ENCODE measurements at places on chromosomes 7 and 10.

DNA sequence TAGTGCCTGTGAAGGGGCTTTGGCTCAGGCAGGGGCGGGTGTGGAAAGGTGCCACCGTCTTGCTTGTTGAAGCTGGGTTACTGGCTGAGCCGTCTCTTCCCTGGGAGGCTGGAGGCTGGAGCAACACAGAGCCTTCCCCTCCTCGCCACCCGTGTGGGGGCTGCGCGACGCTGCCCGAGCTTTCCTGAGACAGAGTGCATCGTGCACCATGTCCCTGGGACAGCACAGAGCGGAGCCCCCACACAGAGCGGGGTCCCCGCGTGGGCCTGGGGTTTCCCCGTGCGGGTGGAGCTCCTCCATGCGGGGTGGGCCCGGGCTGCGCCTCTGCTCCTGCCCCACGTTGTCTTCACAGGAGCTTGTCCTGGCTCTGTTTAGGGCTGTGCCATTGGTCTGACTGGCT is 69.9 kb downstream of the INPP5A start:
- DNase-seq = no peak

DNA sequence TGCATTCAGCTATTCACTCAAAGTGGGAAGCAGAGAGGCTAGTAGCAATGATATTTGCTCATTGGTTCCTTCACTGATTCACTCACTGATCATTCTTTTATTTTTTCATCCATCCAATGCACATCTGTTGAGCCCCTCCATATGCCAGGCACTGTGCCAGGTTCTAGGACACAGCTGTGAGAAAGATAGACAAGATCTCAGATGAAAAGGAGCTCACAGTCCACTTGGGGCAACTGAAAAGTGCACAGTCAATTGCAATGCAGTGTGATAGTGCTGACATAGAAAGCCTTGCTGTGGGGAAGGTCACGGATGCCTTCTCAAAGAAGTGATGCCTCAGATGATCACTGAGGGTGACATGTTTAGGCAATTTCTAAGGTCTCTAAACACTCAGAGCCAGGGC is 262.3 kb downstream of the PTEN start:
- no peak for DNase-seq

DNA sequence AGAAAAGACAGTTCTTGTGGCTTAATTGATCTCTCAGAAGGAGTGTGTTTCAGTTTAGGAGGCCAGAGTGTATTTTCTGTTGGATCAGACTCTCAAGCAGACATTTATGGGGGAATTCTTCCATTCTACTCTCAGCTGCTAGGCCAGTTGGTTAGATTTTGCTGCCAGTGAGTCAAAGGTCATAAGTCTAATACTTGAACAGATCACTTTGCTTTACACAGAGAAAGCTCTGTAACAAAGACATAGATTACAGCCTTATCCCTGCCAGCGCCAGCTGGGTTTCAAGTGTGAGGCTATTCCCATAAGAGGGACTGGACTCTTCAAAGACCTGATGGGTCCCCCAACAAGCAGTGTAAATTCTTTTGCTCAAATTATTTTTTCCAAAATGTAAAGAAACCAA is 145.6 kb upstream of the SEMA3C start:
- no peak for DNase-seq

DNA sequence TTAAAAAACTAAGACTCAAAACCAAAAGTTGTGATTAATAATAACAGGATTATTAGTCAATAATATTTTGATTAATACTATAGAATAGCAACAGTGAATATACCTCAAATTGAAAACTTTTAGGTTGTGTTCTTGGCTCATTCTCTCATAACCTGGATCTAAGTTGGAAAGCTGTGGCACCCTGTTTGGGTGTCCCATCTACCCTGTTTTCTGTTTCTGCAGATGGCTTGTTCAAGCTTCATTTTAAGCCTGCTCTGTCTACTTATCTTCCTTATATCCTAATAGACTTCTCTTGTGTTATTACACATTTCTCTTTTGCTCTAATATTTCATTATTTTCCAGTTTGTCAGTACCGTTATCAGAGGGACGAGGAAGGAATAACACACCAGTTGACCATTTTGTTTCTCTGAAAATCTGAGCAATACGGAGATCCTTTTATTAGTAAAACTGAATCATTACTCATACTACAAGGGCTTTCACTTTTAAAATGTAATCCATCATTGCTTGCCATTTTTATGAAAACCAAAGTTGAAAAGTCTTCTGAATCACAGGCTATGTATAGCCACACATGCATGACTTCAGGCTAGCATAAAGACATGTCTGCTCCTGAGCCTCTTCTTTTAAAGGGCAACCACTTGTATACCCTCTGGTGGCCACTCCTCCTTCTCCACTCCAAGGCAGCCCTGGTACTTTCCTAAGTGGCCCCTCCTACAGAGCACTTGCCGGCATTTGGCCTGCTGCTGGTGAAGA is 22.3 kb downstream of the COX15 start:
- no peak for DNase-seq

DNA sequence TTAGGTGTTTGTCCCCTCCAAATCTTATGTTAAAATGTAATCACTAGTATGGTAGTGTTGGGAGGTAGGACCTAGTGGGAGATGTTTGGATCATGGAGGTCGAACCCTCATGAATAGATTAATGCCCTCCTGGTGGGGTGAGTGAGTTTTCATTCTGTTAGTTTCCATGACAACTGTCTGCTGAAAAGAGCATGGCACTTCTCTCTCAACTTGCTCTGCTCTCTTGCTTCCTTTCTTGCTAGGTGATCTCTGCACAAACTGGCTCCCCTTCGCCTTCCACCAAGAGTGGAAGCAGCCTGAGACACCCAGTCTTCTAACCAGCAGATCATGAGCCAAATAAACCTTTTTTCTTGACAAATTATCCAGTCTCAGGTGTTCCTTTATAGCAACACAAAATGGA is 853.9 kb downstream of the SORCS1 start:
- no peak for DNase-seq

DNA sequence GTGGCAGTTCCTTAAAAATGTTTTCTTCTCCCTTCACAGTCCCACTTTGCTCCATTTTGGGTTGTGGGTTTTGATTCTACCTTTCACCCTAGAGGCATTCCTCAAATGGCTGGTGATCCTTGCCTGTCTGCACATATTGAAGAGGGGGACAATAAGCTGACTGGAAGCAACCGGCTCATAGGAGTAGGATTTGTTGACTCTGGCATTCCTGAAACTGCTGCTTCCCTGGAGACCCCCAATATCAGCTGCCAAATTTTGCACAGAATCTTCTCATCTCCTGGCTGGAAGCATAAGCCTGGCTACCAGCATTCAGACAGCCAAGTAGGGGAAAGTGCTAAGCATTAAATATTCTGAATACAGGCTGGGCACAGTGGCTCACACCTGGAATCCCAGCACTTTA is 53.7 kb downstream of the KIF5B start:
- DNase-seq = no peak

- DNase-seq = no peak
These were observed 92.5 kb downstream of the KLF6 start for GRCh38 chr10:3692387-3692999.

DNA sequence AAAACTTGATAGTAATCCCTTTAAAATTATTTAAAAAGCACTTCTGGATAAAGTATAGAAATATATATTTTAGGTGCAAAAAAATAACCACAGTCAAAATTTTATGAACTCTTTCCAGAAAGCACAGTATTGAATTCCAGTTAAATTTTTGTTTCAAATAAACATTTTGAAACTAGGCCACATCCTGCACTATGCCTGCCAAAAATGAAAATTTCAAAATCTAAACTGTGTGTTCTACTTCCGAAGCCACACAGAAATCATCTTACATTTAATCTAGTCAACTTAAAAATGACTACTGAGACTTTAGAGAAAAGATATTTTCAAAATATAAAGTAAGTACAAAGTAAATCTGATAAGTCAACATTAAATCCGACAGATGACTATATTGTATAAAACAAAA is 50.0 kb downstream of the MAGI2 start:
- no peak for DNase-seq

- no peak for DNase-seq
These were observed 58.9 kb upstream of the STRIP2 start for GRCh38 chr7:129375141-129375938.

Measured in cortex of kidney (tissue), 1 donor.